Activated naive CD4-positive, alpha-beta T cell treated with anti-CD3 and anti-CD28 coated beads for 36 hours (primary cell): ENCODE measurements at places on chromosomes 5 and 9.

DNA sequence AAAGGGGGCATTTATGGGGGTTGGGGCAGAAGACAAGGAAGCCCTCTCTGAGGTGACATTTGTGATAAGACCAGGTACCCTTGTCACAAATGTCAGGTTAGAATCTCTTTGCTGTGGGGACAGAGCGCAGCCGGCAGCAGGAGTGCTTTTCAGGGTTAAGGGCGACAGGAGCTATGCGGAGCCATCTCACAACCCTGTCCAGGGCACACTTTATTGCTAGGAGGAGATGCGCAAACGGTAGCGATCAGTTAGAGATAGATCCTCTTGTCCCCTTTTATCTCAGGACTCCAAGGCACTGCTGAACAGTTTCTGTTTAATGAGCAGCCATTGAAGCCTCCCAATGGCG lies 438 bp upstream of the LAMC3 start:
- DNase-seq: no peak

- DNase-seq: no peak
Observed at GRCh38 chr9:125604196-125604595, 102.8 kb downstream of the MAPKAP1 start.

GRCh38 chr5:7837403-7837802 lies 13.5 kb downstream of the CFAP90 start:
- DNase-seq: no peak

DNA sequence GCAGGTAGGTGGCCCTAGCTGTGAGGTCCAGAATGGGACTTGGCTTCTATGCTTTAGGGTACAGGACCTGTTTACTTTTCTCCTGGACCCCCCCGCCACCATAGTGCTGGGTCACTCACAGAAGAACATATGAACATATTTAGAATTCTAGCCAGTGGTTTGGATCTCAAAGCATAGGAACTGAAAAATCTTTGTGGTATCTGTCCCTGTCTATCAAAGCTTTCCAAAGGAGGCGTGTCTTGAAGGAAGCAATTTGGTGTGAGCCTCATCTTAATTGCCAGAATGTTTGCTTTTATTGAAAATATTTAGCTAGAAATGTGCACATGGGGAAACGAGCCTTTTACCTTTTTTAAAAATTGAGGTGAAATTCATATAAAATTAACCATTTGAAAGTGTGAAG lies 6.2 kb downstream of the PHF2 start:
- no peak for DNase-seq

GRCh38 chr9:124384210-124384609 lies 31.0 kb downstream of the PSMB7 start:
- no peak for DNase-seq

DNA sequence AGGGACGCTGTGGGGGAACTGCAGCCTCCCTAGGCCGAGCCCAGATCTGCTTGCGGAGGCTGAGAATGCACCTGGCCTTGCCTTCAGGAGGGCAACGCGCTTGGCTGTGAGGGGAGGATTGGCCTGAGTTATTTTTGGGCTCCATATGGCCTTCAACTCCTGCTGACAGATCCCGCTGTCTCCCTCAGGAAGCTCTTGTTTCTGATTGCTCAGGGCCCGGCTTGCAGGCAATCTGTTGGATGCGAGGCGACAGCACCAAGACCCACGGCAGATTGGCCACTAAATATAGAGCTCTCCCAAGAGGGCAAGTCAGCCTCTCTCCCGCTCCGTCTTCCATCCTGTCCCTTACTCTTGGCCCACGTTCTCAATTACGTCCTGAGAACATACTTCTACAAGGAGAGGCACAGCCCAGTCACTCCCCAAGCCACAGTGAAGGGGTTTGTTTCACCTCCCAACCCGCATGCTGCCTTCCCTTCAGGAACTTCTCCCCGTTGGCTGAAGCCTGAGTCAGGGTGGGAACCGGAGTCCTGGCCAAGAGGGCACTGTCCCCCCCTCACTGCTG lies 53.6 kb downstream of the RASGEF1C start:
- DNase-seq: no peak

DNA sequence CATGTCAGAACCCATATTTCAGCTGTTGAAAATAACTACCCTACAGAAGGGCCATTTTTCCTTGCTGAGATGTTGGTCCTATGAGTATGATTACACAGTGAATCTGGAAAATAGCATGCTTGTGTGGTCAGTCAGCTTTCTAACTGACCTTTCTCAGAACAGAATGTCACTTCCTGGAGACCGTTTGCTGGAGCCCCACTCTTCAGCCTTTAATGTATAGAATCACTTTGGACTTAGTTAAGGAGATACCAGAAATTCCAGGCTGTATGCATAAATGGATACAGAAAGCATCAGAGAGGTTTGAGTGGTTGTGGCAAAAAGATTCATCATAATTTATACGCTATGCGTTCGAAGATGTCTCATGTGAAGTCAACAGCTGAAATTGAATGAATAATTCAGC lies 488.1 kb downstream of the EBF1 start:
- no peak for DNase-seq

DNA sequence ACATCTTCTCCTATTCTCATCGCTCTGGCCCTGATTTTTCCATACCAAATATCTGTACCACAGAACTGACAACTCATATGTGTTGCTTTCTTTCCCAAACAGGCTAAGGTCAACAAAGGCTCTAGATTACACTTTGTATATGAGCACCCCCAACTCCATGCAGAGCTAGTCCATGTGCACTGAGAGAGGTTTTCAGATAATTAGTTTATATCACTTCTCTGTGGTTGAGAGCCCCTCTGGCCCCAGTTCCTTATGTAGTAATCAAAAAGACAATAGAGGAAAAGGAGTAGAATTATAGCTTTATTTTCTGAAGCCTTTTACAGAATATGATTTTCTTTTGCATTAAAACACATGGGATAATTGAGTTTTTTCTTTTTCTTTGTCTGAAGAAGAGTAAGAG lies 120.0 kb downstream of the TRIO start:
- no peak for DNase-seq

- DNase-seq: no peak
Observed at GRCh38 chr5:64771736-64772135, 3.0 kb downstream of the CWC27 start.

DNA sequence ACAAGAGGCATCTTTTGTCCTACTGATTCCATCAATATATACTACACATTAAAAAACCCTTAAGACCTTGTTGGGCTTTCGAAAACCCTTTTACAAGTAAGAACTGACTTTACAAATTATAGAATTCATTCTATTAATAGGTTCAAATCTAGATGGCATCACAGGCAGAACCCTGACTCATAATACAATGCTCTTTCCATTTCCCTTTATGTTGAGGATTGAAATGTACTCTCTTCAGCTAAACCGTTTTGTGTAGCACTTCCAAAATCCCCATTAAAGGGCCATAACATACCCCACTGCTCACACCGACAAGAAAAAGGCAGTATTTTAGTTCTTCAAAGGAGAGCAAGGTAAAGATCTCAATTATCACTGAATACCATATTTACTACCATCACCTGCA lies 11.2 kb downstream of the CSNK1A1 start:
- no peak for DNase-seq

GRCh38 chr5:15266841-15267240 lies 233.1 kb upstream of the FBXL7 start:
- DNase-seq: no peak

GRCh38 chr5:61251874-61252642 lies 80.0 kb upstream of the ZSWIM6 start:
- no peak for DNase-seq

DNA sequence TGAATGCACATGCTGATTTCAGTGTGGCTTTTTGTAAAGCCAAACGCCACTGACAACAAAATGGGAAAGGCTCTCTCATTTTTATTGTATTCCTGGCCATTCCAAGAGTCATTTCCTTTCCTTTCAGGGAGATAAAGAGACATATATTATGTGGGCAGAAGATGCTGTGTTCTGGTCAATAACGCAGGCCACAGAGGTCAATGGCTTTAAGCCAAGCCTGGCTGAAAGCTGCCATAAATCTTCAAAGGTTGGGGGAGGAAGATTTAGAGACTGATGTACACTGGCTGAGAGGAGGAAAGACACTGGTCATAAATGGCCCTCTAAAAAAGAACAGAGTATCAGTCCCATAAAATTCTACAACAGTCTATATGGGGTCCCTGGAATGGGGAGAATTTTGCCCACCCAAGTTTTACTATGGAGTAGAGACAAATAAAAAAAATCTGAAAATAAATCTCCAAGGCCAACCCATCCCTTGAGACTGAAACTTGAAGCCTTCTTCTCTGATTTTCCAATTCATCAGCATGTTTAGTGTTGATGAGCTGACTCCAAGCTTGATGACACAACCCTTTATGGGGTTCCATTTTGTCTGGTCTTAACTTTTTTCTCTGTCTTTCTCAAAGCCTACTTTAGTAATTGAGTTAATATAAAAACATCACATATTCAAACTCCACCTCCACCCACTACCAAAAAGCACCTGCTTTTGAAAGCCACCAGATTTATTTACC lies 152.1 kb upstream of the SLC24A2 start:
- no peak for DNase-seq

GRCh38 chr5:38650946-38651345 lies 94.5 kb upstream of the LIFR start:
- DNase-seq: peak; percentile 18

- DNase-seq: no peak
Observed at GRCh38 chr9:79000230-79001002, 571.3 kb upstream of the TLE4 start.

- no peak for DNase-seq
Observed at GRCh38 chr5:134174841-134175839, 1.6 kb downstream of the SKP1 start.

GRCh38 chr9:86413971-86414880 lies 60.0 kb upstream of the TUT7 start:
- DNase-seq: no peak

DNA sequence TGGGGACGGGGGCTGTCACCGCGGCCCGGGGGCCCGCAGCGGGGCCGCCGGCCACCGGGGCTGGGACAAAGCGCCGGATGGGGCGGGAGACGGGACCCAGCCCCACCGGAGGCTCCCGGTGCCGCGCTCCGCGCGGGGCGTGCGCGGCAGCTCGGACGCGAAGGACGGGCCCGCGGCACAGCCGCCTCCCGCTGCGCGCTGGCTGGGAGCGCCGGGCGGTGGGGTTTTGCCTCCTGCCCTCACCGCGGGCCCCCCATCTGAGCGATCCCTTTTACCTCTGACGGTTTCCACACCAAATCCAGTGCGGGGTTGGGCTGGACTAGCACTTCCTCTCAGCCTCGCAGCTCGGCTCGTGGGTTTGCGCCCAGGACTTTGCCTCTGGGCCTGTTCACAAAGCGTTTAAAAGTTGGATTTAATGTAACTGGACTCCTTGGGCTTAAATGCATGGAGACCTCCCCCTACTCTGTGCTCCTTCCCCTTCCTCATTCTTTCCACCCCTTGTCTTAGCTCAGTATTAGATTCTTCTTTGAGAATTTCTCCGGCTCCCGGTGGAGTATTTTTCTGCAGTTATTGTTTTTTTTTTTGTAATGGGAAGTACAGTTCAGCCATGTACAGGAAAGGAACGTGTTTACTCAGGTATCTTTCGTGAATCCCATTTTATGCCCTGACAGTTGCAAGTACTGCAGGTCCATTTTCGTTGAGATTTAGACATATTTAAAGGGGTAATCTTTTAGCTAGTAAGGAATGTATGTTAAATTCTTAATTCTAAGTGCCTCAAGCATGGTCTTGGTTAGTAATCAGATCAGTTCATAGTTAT lies 691 bp downstream of the FCHO2 start:
- DNase-seq: peak; percentile 10

DNA sequence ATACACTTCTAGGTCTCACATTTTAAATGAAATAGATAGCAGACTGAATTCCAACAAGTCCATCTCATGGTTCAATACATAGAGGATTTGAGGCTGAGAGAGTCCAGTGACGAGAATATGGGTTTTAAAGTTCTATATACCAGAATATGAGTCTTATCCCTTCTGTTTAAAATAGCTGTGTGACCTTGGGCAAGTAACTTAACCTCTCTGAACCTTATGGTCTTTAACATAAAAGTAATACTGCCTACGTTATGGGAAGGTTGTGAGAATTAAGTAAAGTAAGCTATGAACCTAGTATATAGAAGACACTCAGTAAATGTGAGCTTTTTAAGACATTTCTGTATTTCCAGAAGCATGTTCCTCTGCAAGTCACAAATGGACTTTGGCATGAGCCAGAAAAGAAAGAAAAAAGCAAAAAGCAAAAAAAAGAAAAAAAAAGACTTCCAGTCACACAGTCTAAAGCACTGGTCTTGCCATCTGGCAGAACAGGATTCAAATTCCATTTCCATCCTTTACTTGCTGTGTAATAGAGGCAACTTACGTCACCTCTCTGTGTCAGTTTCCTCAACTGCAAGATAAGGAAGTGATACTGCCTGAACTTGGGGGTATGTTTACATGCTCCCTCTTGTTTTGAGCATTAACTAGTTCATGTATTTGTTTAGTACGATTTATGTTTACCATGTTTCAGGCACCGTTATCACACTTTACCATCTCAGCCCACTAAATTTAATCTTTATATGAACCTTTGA lies 248.2 kb downstream of the TRIM32 start:
- no peak for DNase-seq

DNA sequence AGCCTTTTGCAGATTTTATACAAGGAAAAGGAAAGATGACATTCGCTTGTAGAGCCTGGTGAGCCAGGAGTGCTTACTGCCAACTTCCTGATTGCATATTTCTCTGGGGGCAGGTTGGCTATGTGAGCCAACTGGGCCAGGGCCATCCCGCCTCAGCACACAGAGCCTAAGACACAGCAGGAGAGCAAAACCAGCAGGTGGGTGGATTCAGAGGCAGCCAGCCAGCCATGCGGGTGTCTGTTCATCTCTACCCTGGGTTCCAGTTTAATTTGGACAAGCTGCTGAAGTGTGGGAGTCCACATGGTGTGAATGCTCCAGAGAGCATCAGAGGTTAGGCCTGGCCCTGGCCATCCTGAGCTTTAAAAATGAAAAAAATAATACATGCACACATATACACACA lies 291.4 kb downstream of the ARHGEF28 start:
- DNase-seq: no peak

GRCh38 chr9:99352826-99353225 lies 130.7 kb downstream of the SEC61B start:
- DNase-seq: no peak

DNA sequence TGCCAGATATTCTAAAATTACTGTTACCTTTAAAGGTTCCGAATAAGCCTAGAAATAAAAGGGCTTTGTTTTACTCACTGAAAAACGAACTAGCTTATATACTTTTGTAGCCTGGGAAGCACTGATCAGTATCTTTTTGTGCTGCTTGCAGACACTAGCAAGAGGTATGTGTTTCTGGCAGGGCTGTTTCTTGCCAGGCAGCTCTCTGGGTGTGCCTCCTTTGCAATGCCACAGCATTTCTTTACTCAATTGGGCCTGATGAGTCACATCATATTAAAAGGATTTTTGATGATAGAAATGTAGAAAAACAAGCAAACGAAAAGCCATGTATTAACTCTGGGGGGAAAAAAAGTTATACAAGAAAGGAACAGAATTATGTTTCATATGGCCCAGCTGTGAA lies 35.6 kb downstream of the CD180 start:
- peak; percentile 64 for DNase-seq

- DNase-seq: no peak
Observed at GRCh38 chr5:126070481-126070880, 352.7 kb upstream of the GRAMD2B start.

- no peak for DNase-seq
Observed at GRCh38 chr5:76326577-76327302, 76.3 kb upstream of the IQGAP2 start.
